Endothelial cell (in vitro differentiated cells): ENCODE measurements at places on chromosomes 2 and 18.

DNA sequence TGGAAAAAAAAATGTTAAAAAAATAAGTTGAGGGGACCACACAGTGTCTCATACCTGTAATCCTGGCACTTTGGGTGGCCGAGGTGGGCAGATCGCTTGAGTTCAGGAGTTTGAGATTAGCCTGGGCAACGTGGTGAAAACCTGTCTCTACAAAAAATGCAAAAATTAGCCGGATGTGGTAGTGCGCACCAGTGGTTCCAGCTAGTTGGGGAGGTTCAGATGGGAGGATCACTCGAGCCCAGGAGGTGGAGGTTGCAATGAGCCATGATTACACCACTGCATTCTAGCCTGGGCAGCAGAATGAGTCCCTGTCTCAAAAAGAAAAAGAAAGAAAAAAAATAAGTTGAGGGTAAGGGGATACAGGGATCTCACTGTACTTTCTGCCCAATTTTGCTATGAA lies 6.1 kb upstream of the KYNU start:
- no peak for DNase-seq

DNA sequence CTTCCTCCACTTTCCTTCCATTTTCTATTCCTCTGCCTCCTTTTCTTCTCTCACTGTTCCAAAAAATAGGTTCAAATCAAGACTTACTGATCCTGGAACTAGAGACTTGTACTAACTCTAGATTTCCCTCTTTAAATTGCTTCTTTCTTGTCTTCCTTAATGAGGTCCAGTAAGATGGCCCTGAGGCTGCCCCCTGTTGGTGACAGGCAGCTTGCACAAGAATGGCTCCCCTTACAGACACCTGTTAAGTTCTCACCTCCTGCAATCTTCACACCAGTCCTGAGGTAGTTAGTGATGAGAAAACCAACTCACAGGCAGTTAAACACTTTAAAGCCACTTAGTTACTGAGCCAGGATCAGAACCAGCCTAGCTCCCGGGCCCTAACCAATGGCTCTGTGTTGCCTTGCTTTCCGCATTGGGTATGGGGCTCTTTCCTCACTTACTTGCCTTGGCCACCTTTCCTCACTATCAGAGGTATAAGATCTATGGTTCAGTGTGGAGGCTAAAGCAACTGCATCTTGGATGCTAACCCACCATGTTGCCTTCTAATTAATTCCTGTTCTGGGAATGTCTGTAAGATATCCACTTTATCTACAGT lies 130.6 kb downstream of the AKAIN1 start:
- peak; percentile 35 for DNase-seq

GRCh38 chr2:65527451-65528240 lies 95.2 kb upstream of the SPRED2 start:
- no peak for DNase-seq

DNA sequence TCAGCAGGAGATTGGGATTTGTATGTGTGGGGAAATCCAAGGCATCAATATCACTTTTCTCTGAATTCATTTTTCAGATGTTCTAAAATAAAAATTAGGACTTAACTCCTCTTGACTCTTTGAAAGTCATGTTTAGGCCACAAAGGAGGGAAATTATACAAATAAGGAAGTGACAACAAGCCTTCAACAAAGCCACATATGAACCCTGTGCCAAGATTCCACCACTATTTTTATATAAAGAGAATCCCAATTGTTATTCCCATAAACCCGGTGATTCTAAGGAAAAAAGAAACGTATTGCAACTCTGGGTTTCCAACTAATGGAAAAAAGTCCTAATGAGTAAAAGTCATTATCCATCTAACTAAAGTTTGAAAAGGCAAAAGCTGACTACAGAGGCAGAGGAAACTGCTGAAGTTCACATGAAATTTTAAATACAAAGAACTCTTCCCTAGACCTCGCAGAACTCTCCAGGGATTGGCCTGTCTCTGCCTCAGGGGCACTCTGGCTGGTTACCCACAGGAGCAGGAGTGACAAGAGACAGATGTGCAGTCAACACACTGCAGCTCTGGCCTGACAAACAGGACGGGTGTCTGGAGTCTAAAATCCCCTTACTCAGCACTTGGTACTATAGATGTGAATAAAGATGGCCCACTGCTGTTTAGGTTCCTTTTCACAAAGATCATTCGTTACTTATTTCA lies 11.5 kb downstream of the NPC1 start:
- DNase-seq, result no peak
